Subcutaneous preadipocyte (primary cell): ENCODE measurements at places on chromosomes 2 and 18. TPM values are rescaled to one million over a fixed set of nuclear protein-coding genes. Genes with fewer than 3 reads are reported as not detected.

Gene RNF149
- total RNA-seq = 43.4 and 51.4 TPM in 2 replicates

Gene GPR17
- total RNA-seq = not detected in 2 replicates

Gene ITPRIPL1
- 1.8 and 2.3 TPM in 2 replicates for total RNA-seq

Gene ALPG
- total RNA-seq = not detected in 2 replicates

Gene AQP12A
- total RNA-seq = not detected in 2 replicates

Gene SLC39A6
- total RNA-seq = 67.2 and 74.5 TPM in 2 replicates

Gene RNASEH1
- 26.1 and 38.5 TPM in 2 replicates for total RNA-seq

Gene STARD6
- under 0.01 TPM in 1 of 2 replicates, not detected in the other for total RNA-seq

Gene CCL20
- total RNA-seq = 1.1 and 1.2 TPM in 2 replicates

Gene ERICH2
- total RNA-seq = not detected in 2 replicates

Gene SPAST
- total RNA-seq = 15.4 and 23.1 TPM in 2 replicates
